ENCODE measurements at places on chromosomes 7 and 10.
A peak's percentile ranks its signal among the peaks of the same experiment; 100 is the strongest.

GRCh38 chr7:46146454-46147255, 225.6 kb upstream of the IGFBP3 start:
- no peak for DNase-seq

DNA sequence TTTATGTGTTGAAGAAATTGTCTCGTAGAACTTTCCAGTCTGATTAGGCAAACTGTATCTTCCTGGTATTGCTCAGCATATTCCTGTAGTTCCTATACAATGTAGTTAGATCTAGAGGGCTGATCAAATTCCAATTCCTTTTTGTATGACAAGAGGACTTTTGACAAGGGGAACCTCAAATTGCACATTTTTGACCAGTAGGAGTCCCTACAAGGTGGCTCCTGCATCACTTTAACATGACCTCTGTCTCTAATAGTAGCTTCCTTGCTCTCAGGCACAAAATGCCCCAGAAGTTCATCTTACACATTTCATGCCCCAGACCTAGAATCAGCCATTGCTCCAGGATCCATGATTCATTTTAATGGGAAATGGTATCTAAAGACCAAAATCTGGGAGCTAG, 18.7 kb downstream of the HERPUD2 start:
- DNase-seq, result no peak

DNA sequence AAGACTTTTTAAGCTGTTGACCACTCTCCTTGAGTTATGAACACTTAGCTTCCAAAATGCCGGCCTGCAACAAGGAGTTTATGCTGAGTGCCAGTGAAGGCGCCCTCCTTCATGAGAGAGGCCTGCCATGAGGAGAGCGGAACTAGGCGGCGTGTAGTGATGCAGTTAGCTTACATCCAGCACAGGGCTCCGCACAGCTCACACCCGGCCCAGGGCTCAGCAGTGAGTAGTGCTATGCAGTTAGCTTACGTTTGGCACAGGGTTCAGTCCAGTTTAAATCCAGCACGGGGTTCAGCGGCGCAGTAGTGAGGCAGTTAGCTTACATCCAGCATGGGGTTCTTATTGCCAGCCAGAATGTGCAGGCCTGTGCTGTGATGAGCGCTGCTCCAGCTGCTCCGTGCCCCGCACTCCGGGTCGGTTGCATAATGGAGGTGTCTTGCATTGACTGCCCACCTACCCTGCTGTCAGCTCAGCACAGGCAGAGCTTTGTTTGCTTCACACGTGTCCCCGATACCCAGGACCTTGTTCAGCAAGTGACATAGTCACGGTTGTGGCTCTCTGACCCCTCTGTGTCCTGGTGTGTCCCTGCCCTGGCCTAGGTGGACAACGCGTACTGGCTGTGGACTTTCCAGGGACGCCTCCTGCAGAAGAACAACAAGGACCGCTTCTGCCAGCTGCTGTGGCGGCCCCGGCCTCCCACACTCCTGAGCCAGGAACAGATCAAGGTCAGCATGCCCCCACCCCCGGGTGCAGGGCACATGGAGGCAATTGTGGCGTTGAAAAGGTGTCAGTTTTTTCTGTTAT, 21.9 kb downstream of the EIF3B start:
- no peak for DNase-seq

DNA sequence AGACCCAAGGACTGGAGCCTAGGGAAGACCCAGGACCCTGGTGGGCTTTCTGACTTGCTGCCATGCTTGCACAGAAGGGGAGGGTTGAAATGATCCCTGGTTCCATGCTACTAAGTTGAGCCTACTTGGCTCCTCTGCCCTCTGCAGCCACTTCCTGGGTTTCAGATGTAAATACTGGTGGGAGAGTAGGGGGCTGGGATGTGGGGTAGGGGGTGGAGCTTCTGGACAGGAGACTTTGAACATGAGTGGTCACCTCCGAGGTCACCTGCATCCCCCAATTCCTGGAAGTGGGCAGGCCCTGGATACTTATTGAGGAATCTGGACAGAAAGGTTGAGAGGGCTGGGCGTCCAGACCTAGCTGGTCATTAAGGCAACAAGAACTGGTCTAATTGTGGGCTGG, 2.9 kb upstream of the ZMIZ1 start:
- DNase-seq, result no peak

DNA sequence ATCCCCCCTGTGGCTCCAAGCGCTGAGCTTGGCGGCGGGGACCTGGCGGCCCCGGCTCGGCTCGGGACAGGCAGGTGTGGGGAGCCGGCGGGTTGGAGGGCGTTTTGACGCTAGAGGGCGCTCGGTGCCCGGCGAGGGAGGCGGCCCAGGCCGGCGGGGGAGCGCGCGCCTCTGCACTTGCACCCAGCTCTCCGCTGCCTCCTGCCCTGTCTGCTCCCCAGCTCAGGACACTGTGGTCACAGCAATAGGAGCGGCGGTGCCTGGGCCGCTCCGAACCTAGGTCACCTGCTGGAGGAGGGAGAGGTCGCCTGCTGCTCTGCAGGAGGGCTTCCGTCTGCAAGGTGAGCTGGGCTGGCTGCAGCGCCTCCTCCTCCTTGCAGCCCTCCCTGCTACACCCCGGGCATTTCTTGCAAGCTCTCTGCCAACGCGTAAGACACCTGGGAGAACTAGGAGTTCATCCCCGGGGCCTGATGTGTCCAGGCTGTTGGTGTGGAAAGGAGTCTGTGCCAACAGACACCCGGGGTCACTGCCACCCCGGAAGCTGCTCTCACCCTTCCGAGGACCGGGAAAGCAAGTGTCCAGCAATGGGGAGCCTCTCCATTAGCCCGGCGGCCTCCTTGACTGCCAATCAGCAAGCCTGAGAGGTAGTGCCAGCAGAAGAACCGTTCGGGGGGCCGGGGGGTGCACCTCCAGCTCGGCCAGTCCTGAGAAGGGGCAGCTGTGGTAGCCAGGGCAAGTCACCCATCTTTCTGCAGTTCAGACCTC, 620.4 kb downstream of the GALNT17 start:
- DNase-seq, result peak; percentile 38

DNA sequence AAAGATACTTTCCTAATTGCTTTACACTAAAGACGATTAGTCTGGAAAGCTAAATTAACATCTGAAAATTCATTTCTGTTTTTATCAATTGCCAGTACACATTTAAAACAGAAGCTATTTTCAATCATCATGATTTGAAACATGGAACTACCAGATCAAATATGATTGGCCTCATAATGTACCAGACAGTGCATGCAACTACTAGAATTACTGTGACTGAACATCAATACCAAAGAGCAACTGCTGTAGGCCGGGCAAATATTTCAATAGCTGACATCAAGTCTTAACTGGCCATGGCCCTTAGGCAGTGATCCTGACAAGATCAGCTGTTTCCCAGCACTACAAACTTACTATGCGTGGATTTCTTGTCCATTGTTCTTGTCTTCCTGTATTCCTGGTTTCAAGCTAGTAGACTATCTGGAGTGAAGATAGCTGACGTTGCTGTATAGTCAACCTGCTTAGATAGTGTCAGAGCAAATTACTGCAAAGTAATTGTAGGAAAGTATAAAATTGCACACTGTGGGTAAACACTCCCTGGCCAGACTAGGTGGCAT, 21.7 kb upstream of the WNT16 start:
- DNase-seq, result no peak
